ENCODE measurements at places on chromosomes 5 and 9.
A peak's percentile ranks its signal among the peaks of the same experiment; 100 is the strongest.

DNA sequence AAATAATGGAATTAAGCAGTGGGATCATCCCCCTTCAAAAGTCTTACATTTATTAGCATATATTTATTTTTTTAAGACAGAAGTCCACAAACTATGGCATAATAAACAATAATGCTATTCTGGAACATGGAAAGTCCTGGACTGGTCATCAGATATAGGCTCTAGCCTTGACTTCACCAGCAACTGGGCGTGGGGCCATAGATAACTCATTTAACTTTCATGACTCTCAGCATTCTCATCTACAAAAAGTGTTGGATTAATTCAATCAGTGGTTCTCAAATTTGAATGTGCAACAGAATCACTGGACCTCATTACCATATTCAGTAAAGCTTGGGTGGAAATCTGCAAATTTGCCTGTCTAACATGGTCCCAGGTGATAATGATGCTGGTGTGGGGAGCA, 253.8 kb downstream of the FBXL7 start:
- DNase-seq: no peak

DNA sequence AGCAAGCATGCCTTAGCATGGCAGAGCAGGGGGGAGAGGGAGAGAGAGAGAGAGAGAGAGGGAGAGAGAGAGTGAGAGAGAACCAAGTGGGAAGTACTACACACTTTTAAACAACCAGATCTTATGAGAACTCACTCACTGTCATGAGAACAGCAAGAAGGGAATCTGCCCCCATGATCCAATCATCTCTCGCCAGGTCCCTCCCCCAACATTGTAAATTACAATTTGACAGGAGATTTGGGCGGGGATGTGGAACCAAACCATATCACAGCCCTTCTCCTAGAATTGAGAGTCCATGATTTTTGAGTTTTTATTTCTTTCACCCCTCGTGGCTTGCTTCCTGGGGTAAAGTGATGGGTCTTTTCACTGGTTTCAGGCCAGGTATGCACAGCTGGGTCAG, 98.8 kb downstream of the DOCK2 start:
- no peak for DNase-seq

GRCh38 chr5:77847129-77847460, 71.0 kb upstream of the TBCA start:
- DNase-seq: no peak

DNA sequence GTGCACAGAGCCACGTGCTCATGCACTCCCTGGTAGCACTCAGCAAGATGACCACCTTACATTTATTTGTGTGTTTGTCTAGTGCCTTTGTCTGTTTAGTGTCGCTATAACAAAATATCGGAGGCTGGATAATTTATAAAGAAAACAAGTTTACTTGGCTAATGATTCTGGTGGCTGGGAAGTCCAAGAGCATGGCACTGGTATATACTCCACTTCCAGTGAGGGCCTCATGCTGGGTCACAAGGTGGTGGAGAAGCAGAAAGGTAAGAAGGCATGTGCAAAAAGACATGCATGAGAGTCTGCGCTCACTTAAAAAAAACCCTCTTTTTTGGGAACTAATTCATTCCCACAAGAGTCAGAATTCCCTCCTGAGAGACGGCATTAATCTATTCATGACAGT, 52.5 kb upstream of the BOD1 start:
- no peak for DNase-seq

- peak; percentile 21 for DNase-seq
Observed at GRCh38 chr5:151085517-151086041, 4.7 kb upstream of the TNIP1 start.

Data from SK-N-DZ (cell line).